NCI-H1436 (cell line): ENCODE measurements at places on chromosomes 11 and 22.

DNA sequence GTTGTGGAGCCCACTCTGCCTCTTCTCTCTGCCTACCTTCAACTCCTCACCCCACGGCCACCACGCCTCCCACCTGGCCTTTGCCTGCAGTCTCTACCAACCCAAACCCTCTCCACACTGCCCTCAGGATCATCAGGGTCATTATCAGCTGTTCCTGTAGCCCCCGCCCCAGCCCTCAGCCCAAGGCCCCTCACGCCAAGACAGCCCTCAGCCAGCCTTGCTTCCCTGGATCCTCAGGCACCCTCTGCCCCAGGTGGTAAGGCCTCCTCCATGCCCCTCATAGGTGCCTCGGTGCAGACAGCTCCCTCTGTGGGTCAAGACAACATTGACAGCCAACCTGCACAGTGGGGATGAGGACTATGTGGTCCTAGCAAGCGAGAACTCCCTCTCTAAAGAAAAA, 1.7 kb downstream of the SBF1 start:
- DNase-seq: peak; percentile 36

DNA sequence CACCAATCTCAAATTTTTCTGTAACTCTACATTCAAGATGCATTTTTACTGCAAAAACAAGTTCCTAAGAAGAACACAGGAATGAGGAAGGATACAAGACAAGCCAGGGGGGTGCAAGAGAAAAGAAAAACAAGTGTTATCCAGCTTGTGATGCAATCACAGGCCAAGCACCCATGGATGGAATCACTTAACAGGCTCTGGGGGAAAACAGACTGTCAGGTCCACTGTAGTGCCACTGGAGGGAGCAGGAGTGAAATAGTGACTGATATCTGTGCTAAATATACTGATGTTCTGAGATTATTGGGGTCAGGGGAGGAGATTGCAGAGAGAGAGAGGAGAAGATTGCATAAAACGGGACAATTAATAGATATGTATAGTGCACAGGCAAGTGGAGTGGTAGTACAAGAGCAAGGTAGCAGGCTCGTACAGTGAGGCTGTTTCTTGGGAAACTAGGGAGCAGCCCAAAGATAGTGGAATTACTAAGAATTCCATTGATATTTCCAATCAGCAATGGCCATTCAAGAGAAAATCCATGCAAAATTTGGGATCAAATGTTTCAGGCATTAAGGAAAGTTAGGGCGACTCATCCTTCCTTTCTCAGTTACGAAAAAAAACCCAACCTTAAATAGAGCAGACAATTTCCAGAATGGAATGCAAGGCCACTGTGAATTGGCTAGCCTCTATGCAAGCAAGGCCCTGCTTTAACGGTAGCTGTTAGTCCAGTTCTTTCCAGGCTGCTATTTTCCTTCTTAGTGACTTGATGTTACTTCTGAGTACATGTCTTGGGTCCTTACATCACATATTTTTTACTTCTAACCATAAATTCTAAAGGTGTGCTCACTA, 52.2 kb upstream of the CEP126 start:
- peak; percentile 39 for DNase-seq

DNA sequence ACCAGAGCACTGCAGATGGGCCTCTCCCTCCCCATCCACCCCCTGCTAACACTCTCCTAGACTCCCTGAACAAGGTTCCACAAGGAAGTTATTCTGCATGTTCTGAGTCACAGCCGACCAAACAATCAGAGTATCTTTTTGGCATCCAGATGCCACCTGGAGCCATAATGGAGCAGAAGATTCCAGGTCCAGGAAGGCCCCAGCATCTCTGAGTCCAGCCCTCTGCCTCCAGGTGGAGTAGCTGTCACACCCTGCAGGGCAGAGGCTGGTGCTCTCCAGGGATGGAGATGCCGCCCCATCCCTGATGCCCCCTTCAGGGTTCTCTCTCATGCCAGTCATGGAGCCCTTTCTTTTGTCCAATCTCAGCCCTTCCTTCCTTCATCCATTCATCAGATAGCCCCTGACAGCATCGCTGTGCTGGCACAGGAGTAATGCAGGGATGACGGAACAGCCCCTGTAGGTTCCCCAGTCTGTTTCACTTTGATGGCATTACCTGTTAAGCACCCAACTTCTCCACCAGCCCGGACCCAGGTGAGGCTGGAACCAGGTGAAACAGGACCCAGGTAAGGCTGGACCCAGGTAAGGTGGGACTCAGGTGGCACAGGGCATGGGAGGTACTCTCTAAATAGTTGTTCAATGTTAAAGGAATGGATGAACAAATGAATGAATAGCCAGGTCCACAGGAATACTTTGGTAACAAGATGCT, 20.1 kb upstream of the TSKU start:
- DNase-seq: no peak

GRCh38 chr11:95531116-95531515, 258.5 kb downstream of the FAM76B start:
- DNase-seq: no peak

DNA sequence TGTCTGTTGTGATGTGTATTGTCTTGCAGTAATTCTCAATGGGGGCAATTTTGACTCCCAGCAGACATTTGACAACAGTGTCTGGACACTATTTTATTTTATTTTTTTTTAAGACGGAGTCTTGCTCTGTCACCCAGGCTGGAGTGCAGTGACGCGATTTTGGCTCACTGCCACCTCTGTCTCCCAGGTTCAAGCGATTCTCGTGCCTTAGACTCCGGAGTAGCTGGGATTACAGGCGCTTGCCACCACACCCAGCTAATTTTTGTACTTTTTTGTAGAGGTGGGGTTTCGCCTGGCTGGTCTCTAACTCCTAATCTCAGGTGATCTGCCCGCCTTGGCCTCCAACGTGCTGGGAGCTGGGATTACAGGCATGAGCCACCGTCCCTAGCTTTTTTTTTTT, 1.4 kb downstream of the RPS6KB2 start:
- DNase-seq: no peak

DNA sequence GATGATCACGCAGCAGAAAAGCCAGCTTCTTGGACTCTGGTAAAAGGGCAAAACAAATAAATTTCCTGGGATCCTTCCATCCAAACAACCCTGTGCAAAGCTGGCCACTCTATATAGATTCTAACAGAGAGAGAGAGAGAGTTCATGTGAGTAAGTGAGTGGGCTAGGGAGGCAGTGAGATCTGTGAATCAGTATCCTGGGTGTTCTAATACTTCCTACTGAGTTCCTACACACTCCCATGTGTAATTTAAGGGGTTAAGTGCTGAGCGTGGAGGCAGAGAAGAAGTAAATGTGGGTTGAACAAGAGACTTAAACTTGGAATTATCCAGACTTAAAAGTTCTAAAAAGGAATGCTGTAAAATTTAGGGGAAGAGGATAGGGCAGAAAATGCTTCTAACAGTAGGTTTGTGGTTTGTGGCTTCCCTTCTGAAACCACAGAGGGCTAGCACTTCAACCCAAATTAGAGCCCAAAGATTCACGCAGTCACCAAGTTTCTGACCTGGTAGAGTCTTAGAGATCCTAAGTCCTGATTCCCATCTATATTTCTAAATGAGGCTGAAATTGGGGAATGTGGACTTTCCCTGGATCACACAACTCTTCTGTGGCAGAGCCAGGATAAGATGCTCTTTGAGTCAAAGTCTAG, 413.9 kb downstream of the TENM4 start:
- DNase-seq: no peak

DNA sequence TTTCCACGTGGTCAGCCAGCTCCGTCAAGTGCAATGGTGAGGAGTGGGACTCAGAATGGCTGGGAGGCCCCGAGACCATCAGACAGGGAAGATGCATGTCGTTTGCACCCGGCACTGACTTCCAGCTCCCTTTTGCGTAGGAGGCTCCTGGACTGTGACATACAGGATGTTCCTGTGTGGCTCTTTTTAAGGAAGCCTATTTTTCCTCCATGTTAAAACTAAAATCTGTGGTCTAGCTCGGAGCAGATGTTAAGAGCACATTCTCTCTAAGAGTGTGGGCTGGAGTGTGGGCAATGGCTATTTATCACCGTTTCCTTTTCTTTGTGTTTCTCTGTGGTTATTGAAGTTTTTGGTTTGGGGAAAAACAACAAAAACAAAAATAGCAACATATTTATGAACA, 40.9 kb upstream of the AMPD3 start:
- no peak for DNase-seq

DNA sequence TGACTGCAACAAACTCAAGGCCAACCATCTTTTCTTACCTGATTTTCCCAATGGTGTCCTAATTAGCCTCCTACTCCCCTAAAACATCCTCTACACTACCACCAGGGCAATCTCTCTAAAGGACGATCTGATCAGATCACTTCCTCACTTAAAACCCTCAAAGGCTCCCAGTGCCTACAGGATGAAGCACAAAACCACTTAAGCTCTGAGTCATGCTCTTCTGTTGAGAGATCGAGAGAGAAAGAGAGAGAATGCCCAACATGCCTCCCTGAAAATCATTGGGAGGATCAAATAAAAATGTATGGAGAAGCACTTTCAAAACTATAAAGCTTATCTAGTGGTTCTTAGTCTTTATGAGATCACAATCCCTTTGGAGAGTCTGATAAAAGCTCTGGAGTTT, 171.1 kb downstream of the CADM1 start:
- DNase-seq: no peak

DNA sequence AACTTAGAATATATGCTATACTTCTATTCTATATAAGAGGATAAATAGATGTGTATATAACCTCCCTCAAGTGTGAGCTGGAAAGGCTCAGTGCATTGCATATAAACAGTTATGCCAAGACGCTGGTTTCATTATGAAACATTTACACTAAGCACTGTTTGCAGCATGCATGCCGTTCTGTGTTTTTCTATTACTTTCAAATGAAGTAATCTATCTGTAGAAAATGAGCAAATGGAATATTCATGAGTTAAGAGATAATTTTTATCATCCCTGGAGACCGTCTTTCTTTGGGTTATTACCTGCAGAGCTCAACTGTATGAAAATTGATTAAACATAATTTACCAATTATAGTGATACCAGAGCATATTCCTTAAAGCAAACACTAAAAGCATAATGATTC, 925.7 kb upstream of the CCDC90B start:
- peak; percentile 45 for DNase-seq

DNA sequence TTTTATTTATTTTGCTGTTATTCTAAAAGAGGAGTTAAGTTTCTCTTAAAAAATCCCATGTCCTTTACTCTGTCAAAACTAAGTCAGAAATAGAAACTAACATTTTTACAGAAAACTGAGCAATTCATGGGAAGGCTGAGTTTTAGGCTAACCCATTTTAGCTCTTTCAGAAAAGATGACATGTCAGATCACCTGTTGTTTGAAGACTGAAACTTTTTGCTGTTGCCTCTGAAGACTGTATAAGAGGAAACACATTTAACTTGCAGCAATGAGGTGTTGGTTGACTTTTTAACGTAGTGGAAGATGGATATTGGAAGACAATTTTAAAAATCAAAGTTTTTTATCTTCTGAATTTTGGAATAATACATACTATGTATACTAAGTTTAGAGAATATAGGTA, 115.4 kb downstream of the METTL15 start:
- no peak for DNase-seq

GRCh38 chr11:45278714-45279113, 7.4 kb downstream of the SYT13 start:
- DNase-seq: no peak

GRCh38 chr11:48025984-48026340, 45.6 kb downstream of the PTPRJ start:
- no peak for DNase-seq

GRCh38 chr11:63369165-63369970, at the start of gene SLC22A9:
SLC22A9 (plus strand) TSS chr11:63369785; CDS start chr11:63370057, 272 bp downstream.
- no peak for DNase-seq

DNA sequence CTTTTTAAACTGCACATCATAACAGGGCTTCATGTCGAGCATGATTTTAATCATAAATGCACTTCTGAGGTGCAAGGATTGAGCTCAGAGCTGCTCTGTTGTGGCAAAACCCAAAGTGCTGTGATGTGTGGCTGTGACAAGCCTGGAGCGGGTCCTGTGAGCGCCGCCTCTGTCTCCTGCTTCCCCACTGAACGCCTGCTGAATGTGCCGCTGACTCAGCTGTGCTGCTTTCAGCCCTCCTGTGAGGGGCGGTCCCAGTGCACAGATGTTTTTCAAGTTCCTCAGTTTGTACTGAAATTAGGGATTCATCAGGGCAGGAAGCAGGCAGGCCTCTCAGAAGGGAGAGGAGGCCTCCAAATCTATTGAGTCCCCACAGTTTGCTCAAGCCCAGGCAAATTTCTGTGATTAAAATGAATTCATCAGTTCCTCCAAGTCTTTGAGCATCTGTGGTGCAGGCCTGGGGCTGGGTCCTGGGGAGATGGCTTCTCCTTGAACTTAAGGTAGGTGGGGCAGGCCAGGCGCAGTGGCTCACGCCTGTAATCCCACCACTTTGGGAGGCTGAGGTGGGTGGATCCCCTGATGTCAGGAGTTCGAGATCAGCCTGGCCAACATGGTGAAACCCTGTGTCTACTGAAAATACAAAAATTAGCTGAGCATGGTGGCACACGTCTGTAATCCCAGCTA, 3.0 kb upstream of the GTSE1 start:
- DNase-seq: no peak

DNA sequence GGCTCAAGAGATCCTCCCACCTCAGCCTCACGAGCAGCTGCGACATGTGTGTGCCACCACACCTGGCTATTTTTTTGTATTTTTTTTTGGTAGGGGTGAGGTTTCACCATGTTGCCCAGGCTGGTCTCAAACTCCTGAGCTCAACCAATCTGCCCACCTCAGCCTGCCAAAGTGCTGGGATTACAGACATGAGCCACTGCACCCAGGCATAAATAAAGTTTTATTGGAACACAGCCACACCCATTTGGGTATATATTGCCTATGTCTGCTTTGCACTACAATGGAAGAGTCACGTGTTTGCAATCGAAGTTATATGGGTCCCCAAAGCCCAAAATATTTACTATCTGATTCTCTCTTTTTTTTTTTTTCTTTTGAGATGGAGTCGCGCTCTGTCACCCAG, 1.8 kb upstream of the MS4A15 start:
- no peak for DNase-seq

DNA sequence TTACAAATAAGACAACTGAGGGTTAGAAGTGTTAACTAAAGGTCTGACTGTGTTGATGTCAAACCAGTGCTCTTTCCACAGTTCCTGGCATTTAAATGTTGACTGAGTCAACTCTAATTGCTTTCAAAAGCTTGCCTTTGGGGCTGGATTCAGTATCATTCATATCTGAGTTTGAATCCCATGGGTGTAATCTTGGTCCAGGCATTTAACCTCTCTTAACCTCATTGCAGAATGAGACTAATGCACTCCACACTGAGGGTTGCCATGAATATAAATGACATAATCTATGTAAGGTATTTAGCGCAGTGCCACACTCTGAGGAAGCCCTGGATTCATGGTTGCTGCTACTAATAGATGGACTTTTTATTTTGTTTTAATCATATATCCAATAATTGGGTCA, 274.3 kb downstream of the DDX10 start:
- no peak for DNase-seq

GRCh38 chr11:77377734-77378133, 76.2 kb upstream of the GDPD4 start:
- no peak for DNase-seq

DNA sequence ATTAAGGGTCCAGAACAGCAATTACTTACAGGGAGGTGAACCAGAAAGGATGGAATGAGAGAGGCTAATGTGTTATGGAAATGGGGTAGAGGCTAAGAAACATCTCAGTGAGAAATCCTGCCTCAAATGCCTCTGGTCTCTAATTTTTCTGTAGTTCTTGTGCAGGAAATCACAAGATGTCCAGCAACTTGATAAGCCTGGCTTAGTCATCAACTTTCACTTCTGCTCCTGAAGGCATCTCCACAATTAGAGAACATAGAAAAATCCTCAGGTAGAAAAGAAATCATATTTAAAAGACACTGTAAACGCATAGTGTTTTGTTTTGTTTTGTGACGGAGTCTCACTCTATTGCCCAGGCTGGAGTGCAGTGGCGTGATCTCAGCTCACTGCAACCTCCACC, 18.7 kb downstream of the MRGPRX4 start:
- DNase-seq: no peak

- no peak for DNase-seq
These were observed 131.5 kb upstream of the MPPED2 start for GRCh38 chr11:30717641-30718040.
